Hypothalamus (tissue), 51 donors: ENCODE measurements at places on chromosomes 5 and 9.

- no peak for DNase-seq
Measured at GRCh38 chr5:68435611-68436010, 220.1 kb downstream of the PIK3R1 start.

DNA sequence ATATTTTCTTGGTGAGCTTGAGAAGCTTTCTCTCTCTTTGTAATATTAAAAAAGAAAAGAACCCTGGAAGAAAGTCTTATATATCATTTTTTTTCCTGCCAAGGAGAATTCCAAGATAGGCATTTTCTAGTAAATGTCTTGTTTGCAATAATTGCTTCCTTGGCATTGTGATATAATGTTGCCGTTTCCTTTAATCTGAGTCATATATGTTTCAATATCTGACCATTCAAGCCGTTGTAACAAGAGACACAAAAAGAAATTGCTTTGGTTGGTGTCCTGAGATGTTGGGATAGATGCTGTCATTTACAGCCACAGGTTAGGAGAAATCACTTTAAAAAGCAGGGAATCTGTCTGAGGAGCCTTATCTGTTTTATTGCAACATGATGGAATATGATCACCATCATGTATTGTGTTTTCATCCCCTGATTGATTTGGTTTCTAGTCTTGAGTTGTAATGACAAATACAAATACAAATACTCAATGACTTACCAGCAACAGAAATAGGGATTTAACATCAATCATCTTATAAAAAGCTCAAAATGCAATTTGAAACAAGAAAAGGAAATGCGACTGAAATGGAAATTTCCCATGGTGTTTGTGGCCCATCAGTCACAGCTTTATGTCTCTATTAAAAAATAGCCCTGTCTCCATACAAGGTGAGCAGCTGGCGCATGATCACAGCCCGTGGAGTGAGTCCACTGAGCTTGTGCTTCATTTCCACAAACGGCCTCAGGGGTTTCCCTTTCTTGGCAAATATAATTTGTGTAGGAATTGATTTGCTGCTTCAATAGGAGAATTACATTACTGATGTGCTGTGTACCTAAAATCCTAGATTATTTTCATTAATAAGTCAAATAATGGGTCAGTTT lies 250.1 kb upstream of the TRPC7 start:
- no peak for DNase-seq

- no peak for DNase-seq
Measured at GRCh38 chr9:134288746-134289145, 37.5 kb upstream of the RXRA start.

DNA sequence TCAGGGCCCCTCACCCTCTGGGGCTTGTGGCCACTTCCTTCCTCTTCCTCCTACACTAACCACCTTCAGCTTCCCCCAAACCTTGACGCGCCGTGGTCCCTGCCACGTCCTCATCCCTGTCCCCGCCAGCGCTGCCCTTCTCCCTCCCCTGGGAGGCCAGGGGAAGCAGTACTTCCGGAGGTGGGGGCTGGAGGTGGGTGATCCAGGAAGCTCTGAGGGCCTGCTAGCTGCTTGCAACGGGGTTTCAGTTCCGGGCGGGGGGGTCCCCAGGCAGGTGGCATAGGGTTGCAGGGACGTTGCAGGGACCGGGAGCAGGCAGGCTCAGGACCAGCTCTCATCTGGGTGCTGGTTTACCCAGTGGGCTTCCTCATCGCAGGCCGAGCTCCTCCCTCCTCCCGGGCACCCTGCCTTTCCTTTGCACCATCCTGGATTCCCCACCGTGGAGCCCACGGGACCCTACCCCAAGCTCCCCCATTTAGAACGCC lies 70.0 kb downstream of the RXRA start:
- no peak for DNase-seq

DNA sequence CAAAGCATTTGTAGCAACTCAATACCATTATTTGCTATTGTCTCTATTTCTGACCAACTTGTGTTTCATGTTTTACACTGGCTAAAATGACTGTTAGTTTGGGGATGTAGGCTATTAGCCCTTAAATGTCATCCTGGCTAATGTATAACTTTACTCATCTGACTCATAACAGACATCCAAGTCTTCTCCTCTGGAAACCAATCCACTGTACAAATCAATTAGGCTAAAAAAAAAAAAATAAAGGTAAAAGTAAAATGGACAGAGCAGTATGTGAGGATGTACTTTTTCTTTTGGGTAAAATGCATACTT lies 20.6 kb downstream of the MEGF9 start:
- DNase-seq, result no peak

DNA sequence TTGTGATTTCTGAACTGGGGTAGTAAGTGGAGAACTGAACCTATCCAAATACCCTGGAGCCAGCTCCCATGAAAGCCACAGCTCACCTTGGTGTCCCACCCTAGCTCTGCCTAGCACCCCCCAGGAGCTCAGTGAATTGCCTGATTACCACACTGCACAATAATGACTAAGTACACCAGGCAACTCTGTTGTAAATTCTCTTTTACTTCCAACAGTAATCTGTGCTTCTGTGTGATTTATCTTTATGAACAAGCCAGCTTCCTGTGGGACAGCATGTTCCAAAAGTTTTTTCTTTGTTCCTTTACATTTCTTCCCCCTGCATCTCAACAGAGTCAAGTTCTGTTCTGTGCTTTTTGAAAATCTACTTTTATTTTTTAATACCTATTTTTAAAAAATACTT lies 22.1 kb upstream of the GRPEL2 start:
- no peak for DNase-seq

GRCh38 chr9:117783828-117784227 lies 79.6 kb downstream of the TLR4 start:
- no peak for DNase-seq

DNA sequence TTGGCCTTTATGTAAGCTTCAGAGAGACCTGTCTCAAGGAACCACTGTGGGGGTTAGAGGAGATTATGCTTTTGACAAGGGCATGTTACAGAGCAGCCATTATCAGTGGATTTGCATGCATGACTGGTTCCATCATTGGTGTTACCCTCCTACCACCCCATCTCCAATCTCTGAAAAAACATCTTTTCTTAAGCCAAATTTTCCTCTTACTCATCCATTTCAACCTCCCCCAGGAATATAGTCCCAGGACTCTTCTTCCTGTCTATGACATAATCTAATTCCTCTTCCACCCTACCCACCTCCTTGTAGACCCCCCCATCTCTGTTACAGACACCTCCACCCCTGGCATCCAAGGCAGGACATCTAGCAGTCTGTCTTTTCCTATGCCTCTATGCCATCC lies 33.1 kb upstream of the ADRB2 start:
- no peak for DNase-seq

GRCh38 chr9:133126697-133127339 lies 5.8 kb upstream of the RALGDS start:
- no peak for DNase-seq

GRCh38 chr5:173055722-173055982 lies 500 bp upstream of the CREBRF start:
- no peak for DNase-seq

DNA sequence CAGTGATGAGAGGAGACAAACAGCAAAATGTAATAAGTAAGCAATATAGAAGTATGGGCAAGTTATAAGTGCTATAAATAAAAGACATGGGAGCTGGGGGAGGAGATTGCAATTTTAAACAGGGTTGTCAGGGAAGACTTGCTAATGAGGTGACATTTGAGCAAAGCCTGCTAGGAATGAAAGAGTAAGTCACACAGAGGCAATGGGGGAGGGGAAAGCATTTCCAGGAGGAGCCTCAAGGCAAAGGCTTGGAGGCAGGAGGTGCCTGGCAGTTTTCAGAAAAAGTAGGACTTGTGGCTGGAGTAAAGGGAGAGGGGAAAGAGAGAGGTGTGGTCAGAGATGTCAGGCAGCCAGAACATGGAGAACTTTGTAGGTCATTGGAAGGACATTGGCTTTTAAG lies 124.4 kb upstream of the NMUR2 start:
- no peak for DNase-seq

DNA sequence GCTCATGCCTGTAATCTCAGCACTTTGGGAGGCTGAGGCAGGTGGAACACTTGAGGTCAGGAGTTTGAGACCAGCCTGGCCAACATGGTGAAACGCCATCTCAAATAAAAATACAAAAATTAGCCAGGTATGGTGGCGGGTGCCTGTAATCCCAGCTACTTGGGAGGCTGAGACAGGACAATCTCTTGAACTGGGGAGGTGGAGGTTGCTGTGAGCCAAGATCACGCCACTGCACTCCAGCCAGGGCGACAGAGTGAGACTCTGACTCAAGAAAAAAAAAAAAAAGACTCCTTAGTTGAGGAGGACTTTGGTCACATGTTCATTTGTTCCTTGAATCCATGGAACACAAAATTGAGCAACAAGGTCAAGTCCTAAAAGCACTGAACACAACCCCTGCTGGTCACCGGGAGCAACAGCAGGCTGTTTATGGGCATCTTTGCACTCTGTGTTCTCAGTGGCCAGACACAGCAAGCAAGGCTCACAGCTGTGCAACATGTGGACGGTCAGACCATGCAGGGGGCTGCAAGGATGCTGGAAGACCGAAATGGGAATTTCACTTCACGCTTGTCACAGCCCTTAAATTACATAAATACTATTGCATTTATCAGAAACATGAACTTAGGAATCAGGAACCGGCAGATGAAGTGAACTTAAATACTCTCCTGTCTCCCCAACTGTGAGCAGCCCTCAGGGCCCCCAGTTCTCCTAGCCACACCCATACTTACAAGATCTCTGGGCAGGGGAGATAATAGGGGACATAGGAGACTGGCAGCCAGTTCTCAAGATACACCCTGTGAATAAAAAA lies 2.8 kb downstream of the GBGT1 start:
- no peak for DNase-seq

DNA sequence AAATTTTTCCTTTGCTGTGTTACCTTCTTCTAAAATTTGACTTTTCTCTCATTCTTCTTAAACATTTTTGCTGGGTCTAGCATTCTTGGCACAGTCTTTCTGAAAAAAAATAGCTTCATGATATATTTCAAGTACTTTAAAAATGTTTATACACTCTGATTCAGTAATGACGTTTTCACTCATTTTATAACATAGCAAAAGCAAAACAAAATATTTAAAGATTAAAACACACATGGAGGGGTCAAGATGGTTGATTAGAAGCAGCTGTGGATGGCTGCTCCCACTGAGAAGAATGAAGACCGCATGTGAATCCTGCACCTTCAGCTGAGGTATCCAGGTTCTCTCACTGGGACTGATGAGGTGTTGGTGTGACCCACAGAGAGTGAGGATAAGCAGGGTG lies 188.2 kb downstream of the SGCD start:
- DNase-seq, result no peak

GRCh38 chr5:56212130-56212879 lies 20.8 kb downstream of the ANKRD55 start:
- DNase-seq, result no peak

DNA sequence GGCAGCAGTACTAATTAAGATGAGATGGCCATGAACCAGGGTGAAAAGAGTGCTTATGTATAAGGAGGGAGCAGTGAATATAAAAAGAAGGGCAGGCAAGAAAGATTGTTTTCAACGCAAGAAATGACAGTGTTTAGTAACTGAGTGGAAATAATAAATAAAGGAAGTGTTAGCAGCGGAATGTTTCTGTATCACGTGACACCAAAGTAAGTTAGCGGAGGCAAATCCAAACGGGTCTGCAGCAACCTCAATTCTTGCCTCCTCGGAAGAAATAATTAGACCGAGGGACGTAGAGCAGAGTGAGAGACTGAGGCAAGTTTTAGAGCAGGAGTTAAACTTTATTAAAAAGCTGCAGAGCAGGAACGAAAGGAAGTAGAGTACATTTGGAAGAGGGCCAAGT lies 15.4 kb upstream of the GAS1 start:
- no peak for DNase-seq

GRCh38 chr5:86890375-86890774 lies 272.6 kb downstream of the COX7C start:
- no peak for DNase-seq

- no peak for DNase-seq
Measured at GRCh38 chr9:103713631-103714030, 380.5 kb upstream of the SMC2 start.

DNA sequence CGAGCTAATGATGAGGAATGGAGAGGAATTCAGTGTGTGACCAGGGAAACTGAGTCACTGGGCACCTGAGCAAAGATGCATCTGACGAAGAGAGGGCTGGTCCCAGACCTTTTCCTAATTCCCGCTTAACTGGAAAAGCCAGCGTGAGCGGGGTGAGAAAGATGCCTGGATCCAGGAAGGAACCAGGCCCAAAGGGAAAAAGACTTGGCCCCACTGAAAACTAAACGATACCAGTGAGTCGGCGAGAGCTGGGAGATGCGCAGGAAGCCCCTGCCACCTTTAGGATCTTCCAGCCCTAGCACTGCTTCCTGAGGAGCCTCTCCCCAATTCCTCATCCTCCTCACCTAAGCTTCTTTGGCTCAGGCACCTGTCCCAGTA lies 499 bp upstream of the FCHSD1 start:
- DNase-seq, result no peak

GRCh38 chr5:124936626-124936933 lies 190.1 kb upstream of the ZNF608 start:
- DNase-seq, result no peak

DNA sequence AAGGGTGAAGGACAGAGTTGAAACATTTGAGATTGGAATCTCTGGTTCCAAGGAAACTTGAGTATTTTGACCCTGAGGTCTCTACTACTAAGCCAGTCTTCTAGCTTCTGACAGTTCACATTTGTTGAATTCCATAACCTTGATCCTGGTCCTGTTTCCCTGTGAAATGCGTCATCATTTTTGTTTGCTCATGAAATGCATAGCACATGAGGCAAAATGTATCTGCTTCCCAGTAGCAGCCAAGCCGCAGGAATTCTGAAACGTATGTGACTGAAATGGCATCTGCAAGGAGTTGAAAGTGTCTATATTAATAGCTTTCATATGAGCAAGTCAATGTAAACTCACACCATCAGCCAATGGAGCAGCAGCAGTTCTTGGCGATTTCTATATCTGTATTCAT lies 307.9 kb downstream of the CSNK1G3 start:
- no peak for DNase-seq

DNA sequence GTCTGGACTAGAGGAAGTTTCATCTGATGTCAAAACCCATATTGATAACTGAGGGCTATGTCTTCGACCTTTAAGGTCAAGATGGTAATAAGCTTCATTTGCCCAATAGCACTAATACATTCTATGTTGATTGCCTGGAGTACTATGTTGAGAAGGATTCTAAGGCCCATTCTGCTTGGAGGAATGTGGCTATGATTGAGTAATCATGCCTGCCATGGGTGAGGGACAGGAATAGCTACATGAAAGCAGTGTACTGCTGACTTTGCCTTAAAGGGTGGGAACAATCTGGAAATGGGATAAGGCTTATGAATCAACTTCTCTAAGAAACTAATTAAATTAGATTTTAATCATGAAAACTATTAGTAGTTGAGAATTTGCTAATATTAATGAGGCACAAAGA lies 13.6 kb downstream of the NNT start:
- DNase-seq, result no peak
